ENCODE measurements at places on chromosomes 6 and 20.
A peak's percentile ranks its signal among the peaks of the same experiment; 100 is the strongest.

DNA sequence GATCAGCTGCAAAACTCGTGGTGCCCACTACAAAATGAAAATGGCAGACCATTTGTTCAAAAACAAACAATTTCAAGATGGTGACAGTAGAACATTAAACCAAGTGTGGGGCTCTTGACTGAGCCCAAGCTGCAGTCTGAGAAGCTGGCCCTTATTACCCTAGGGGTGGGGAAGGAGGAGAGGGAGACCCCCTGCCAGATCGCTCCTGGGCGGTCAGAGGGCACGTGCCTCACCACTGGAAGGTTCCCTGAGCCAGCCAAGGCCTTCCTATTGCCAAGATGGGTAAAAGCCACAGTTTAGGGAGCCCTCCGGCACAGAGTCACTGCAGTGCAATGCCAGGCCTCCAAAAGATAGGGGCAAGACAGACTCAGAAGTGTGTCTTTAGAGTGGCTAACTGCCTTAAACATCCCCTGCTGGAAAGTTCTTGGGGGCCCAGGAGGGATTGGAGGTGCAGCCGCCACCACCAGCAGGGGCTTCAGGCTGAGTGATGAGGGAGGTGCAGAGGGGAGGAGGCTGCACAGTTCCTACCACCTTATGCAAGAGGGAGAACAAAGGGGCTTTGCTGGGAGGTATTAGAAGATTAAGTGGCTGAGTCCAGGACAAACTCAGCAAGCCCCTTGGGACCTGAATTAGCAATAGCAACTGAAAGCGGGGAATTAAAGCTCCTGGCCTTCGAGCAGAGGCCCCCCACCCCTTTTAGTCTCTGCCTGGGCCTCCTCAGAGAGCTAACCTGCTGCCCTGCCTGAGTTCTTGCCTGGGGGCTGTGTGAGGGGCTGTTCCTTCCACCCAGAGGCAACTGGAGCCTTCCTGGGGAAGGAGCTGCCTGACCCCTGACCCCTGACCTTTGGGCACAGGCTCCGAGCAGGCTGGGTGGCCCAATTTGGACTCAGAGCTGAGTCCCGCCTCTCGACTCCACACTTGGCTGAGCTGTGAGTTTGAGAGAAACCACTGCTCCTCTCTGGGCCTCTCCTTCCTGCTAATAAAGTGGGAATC is 88.4 kb downstream of the VEGFA start:
- no peak for DNase-seq

GRCh38 chr6:39153766-39154397 is 38.9 kb upstream of the SAYSD1 start:
- no peak for DNase-seq

DNA sequence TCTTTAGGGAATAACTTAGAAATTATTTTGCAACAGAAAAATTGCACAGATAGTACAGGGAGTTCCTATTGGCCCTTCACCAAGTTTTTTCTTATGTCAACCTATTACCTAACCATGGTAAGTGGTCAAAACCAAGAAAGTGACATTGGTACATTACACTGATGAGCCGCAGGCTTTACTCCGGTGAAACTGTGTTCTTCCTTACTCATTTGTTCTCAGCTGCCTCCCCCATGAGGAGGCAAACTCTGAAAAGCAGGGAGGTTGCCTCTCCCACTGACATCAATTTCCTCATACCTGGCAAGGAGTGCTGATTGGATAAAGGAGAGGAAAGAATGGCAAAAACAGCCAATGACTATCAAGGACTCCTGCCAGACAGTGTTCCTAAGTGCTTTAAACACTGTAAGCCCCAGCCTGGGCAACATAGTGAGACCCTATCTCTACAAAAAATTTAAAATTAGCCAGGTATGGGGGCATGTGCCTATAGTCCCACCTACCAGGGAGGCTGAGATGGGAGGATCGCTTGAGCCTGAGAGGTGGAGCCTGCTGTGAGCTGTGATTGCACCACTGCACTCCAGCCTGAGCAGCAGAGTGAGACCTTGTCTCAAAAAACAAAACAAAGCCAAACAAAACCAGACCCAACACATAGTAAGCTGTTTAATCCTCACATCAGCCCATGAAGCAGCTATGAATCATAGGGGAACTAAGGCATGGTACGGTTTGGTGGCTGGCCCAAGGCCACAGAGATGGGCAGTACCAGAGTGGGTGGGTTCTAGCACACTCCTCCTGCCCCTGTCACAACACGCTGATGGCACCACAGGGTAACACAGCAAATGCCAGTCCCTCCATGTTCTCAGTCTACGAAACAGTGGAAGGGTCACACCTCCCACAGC is 24.7 kb downstream of the C20orf203 start:
- DNase-seq: no peak

DNA sequence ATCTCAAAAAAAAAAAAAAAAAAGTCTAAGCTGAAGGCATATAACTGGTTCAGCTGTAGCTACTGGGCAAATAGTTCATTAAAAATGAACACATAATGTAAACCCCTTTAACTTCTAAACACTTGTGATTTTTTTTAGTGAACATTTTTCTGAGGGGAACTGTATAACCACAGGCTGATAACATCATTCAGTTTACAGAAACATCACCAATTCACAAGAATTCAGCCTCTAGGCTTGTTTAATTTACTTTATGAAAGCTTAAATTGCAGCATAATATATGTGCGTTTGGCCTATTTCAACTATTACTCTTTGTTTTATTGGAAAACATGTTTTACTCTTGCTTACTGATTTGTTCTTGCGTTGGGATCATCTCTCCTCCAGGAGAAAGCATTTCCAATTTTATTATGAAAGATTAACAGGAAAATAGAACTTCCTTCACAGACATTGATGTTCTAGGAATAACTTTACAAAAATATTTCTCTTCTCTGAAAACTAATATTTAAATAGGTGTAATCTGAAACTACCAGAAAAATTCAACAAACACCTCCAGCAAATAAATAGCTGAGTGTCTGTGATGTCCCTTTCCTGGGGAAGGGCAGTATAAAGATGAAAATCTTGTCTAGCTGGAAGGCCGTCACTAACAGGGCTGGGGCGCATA is 284.5 kb downstream of the UST start:
- no peak for DNase-seq

GRCh38 chr6:43764772-43765171 is 5.2 kb upstream of the VEGFA start:
- no peak for DNase-seq

GRCh38 chr6:167129159-167129558 is 6.3 kb downstream of the CCR6 start:
- no peak for DNase-seq

DNA sequence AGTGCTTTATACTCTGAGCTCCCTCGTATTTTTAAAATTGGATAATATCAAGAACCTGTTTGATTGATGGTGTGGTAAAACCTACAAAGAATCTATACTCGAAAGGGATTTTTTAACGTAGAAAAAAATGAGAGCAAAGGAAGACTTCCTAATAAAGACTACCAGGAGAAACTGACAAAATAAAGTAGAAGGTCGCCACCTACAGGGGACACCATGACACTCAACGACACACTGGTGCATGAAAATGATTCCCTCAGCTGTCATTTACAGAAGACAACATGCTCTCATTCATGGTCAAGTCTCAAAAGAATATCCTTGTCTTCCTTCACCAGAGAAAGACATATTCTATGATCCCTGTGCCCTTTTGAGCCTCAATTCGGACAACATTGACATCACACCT is 10.1 kb upstream of the NHSL1 start:
- DNase-seq: peak; percentile 18

GRCh38 chr20:3156811-3157619 is 2.6 kb downstream of the FASTKD5 start:
- DNase-seq: no peak

DNA sequence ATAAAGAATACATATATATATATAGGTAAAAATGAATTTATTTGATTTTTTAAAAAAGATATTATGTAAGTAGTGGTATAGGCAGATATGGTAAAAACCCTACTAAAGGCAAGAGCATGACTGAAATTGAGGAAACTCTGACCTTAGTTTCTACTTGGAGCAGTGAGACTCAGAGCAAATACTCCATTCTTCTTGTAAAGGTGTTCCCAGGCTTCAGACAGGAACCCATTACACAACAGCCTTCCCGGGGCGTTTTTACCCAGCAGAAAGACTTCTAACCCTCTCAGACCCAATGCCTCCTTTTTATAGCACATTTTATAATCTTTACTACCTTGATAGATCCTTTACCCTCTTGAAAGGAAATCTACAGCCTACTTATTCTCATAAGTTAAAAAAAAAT is 124.5 kb downstream of the MTFR2 start:
- DNase-seq: no peak

- no peak for DNase-seq
These were observed 8.3 kb downstream of the ELOVL2 start for GRCh38 chr6:11035616-11036350.

- DNase-seq: no peak
These were observed 156.3 kb downstream of the FOXA2 start for GRCh38 chr20:22428051-22428450.

- DNase-seq: no peak
These were observed 68.5 kb downstream of the FYN start for GRCh38 chr6:111804627-111805235.

DNA sequence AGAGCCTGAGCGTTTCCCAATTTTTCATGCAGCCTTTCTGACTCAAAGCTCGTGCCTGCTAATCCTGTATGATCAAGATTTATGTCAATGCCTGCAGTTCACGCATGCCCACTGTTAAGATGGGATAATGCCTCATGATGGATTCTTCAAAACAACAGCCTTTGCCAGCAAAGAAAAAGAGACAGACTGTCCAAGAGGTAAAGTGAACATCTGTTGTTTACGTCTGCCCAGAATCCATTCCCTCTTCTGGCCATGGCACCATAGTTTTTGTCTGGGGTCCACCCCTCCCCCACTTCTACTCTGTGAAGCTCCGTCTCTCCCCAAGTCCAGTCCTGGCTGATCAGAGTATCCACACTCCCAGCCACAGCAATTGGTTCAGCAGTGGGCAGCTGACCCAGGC is 91.9 kb upstream of the EYA2 start:
- DNase-seq: no peak

GRCh38 chr6:57193177-57193576 is 21.1 kb downstream of the BAG2 start:
- no peak for DNase-seq

Data from stimulated activated CD4-positive, alpha-beta T cell treated with anti-CD3 and anti-CD28 coated beads, Interleukin-1b, Interleukin-23, amount 100 ng/mL, for 4 hours (primary cell).